ENCODE measurements at places on chromosomes 4 and X.

DNA sequence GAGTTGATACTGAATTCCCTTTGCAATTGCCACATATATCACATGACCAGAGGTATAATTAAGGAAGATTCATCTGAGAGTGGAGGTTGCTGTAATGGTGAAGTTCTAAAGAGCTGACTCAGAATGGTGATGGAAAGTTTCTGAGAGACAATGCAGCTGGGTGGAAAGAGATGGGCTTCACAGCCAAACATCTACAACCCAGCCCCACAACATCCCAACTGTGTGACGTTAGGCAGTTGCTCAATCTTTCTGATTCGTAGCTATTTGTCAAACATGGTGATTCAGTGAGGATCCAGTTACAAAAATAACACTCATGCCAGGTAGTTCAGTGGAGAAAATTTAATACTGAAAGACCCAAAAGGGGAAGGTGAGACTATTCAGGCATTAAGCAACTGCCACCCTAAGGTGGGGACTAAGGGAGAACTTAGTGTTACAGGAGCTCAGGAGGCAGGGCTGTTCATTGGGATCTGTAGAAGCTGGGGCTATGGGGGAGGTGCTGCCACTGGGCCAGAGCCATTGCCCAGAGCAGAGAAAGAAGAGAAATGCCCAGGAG lies 6.9 kb upstream of the AFF1 start:
- DNase-seq = no peak

GRCh38 chrX:80512924-80513323 lies 92.7 kb downstream of the TENT5D start:
- no peak for DNase-seq

DNA sequence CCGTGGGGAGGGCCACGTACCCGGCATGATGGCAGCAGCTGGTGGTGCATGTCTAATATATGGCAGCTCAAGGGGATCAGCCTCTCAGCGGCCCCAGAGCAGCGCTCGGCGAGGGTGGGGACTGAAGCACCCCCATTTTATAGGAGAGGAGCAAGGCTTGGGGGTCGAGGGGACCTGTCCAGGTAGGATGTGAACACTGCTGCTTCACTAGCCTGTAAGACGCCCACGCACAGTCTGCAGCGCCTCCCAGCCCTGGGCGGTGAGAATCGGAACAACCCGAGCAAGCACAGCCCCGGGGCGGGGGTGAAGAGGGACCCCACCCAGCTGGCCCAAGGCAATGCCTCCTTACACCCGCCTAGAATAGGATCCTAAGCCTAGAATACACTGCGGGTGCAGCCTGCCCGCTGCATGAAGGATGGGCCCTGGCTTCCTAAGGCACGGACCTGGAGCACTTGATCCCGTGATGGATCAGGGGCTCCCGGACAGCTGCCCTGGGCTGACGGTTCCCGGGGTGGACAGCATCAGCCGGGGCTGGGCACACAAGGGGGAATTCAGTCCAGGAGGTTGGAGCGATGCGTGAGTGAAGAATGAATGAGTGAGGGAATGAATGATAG lies 17.6 kb downstream of the ADRA2C start:
- DNase-seq = no peak

GRCh38 chr4:87281603-87282002 lies 41.1 kb downstream of the HSD17B13 start:
- DNase-seq = no peak

DNA sequence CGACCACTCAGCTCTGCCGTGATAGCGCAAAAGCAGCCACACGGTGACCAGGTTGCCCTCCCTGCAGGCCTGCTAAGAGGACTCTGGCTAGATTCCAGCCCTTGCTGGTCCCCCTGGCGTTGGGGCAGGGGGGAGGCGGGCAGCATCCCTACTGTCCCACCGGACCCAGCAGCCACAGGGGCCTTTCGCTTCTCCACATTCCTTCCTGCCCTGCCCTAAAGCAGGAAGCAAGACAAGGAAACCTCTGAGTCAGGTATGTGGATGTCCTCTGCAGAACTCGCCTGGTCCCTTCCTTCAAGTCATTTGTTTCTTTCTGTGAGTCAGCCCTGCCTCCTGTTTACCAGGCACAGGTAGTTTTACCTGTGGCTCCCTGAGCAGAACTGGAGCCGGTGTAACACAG lies 60.2 kb upstream of the CLDN34 start:
- DNase-seq = no peak

Measured in stimulated activated CD8-positive, alpha-beta memory T cell treated with anti-CD3 and anti-CD28 coated beads, Interleukin-7, amount 100 ng/mL, for 4 hours (primary cell).